ENCODE measurements at places on chromosomes 16 and 17. TPM values are rescaled to one million over a fixed set of nuclear protein-coding genes. Genes with fewer than 3 reads are reported as not detected.

Gene PTX4
- not detected for polyA plus RNA-seq

Gene CORO7
- polyA plus RNA-seq: 8.4 TPM

Gene PRCD
- polyA plus RNA-seq: 0.65 TPM

Gene ZG16
- polyA plus RNA-seq: not detected

DNA sequence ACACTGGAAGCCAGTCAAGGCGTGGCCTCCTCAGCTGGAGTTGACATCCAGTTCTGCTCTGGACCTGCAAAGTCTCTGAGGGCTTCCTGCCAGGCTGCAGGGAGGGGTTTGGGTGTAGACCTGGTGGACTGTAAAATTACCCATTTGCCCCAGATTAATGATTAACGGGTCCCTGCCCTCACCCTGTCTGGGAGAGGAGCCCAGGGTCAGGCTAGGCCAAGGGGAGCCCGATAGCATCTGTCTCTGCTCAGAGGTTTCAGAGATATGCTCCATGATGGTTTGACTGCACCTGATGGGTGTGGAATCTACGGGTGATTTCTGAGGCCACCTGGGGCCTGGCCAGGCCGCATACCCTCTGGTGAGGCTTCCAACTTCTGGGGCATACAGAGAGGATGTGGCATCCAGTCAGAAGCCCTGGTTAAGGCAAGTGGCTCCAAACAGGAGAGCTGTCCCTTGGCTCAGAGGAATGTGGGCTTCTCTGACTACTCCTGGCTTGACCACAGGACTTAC, 11.2 kb downstream of the PPY start:
- no peak for DNase-seq

GRCh38 chr17:15744074-15744676, 12.1 kb downstream of the TBC1D26 start:
- no peak for DNase-seq

GRCh38 chr17:42843358-42843934, 934 bp upstream of the AOC2 start:
- DNase-seq: no peak

DNA sequence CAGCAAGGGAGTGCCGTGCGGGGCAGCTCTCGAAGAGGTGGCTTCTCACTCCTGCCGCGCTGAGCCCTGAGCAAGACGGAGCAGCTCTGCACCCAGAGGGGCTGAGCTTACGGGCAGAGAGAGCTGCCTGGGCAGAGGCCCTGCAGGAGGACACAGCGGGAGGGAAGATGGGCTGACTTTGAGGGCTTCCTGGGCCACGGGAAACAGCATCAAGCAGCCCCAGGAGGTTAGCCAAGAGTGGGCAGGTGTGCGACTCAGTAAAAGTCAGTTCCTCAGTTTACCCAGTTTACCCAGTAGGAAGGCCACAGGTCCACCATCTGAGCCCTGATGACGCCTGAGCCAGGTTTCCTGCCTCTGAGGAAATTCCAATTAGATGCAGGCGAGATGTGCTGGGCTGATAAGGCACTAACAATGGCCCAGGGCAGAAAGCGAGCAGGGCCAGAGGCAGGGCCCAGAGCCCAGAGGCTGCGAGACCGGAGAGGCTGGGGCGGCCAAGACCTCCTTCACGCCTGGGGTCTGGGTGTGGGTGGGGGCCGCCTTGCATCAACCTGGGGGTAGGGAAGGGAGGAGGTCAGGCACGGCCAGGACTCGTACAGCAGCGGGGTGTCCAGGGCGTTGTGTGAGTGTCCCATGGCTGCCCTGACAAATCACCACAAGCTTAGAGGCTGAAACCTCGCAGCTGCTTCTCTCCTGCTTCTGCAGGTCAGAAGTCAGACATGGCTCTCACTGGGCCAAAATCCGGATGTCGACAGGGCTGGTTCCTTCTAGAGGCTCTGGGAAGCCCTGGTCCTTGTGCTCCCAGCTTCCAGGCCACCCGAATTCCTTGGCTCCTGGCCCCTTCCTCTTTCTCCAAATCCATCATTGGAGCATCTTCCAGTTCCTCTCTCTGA, 32.0 kb upstream of the CIBAR2 start:
- no peak for DNase-seq

GRCh38 chr16:3066440-3066748, 954 bp downstream of the IL32 start:
- no peak for DNase-seq

GRCh38 chr16:66695935-66696668, 441 bp downstream of the CMTM4 start:
- DNase-seq: no peak

GRCh38 chr16:30985401-30986128, 558 bp downstream of the HSD3B7 start:
- DNase-seq: no peak

GRCh38 chr17:75313941-75314551, 24.8 kb upstream of the SLC25A19 start:
- DNase-seq: no peak

- DNase-seq: no peak
Measured at GRCh38 chr17:74215342-74215727, 2.0 kb downstream of the TTYH2 start.

- no peak for DNase-seq
Measured at GRCh38 chr16:11914210-11915113, 1.3 kb downstream of the GSPT1 start.

GRCh38 chr16:89489898-89490438, 393 bp downstream of the ANKRD11 start:
- DNase-seq: no peak

- no peak for DNase-seq
Measured at GRCh38 chr17:9958586-9959281, 53.7 kb upstream of the RCVRN start.

DNA sequence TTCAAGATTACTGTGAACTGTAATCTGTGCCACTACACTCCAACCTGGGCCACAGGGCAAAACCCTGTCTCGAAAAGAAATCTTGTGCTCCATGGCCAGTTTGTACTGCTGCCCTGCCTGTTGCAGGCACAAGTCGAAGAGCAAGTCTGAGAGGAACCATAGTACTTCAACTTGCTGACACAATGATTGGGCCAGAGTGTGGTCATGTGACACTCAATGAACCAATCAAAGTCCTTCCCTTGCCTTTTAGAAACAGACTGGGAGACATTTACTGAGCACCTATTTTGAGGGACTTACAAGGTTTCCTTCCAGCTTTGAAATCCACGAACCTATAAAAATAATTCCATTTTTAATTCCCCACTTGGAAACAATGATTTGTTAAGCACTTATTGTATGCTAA, 39.8 kb upstream of the TMC5 start:
- DNase-seq: no peak
